Activated T-helper 17 cell treated with anti-CD3 and anti-CD28 coated beads, Interleukin-2, amount 50 U/mL, for 72 hours (primary cell): ENCODE measurements at places on chromosomes 2 and 18. TPM values are rescaled to one million over a fixed set of nuclear protein-coding genes. Genes with fewer than 3 reads are reported as not detected.
A peak's percentile ranks its signal among the peaks of the same experiment; 100 is the strongest.

GRCh38 chr2:236823963-236824362 lies 254.3 kb downstream of the ACKR3 start:
- no peak for ATAC-seq

- ATAC-seq, result no peak
These were observed 369.3 kb upstream of the RND3 start for GRCh38 chr2:150856596-150857281.

GRCh38 chr2:219526320-219527075 lies 12.2 kb downstream of the ASIC4 start:
- ATAC-seq, result no peak

GRCh38 chr2:181430406-181431118 lies 26.6 kb upstream of the ITGA4 start:
- peak; percentile 57 for ATAC-seq

DNA sequence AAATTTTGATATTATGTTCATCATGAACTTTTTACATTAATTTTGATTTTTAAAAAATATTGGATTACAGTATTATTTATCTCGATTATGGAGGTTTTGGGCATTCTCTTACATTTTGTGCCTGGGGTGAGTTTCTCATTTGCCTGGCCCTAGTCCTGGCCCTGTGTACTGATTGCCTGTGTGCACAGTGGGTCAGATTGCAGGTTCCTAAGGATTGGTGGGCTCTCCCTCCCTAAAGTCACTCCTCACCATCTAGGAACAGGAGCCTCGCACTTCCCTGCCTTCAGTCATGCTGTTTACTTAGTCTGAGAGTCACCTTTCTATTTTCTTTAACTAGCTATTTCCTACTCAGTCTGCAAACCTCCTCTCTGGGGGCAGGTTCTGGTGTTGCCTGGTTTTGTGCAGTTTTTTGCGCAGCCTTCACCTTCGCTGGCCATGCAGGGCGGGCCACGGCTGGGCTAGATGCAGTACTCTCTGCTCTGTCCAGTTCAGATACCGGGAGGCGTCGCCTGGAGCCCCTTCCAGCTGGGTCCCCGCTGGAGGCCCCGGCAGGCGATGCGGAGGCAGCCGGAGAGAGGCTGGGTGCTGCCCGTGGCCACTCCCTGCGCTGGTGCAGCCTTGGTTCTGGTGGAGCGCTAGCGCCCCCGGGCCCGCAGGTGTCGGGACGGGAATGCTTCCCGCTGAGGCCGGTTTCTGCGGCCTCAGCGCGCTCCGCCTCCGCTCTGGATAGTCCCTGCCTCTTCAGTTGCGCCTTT lies 23.3 kb upstream of the MC5R start:
- peak; percentile 75 for ATAC-seq

- ATAC-seq, result no peak
These were observed 1232.3 kb upstream of the ZEB2 start for GRCh38 chr2:145752091-145752806.

- ATAC-seq, result no peak
These were observed 171.4 kb downstream of the FSHR start for GRCh38 chr2:48982887-48983435.

GAL3ST2 gene
- 0.35 TPM for total RNA-seq

PKDCC gene
- total RNA-seq, result not detected

DNAJC5G gene
- total RNA-seq, result not detected

KIAA2012 gene
- not detected for total RNA-seq

TMEM178A gene
- total RNA-seq, result 0.42 TPM
